Inflammatory macrophage treated with lipopolysaccharide for 1 hour (primary cell): ENCODE measurements at places on chromosomes 4 and X.

- no peak for DNase-seq
Measured at GRCh38 chr4:175424111-175424510, 388.0 kb downstream of the GPM6A start.

DNA sequence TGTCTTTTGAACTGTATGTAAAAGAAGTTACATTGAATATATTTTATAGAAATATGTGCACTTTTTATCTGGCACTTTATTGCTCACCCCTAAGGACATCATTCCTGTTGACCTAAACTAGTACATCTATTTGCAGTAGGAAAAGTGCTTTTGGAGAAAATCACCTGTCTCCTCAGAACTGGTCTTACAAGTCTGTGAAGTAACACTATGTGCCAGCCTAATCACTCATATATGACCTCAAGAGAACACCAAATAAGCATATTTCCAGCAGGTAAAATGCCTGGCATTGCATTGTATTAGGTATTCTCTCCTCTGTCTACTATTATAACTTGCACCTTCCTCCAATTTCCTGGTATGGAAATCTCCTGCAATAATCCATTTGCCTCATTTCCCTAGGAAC is 4.0 kb upstream of the GASK1B start:
- no peak for DNase-seq

- DNase-seq = no peak
Measured at GRCh38 chr4:92825256-92825655, 521.5 kb downstream of the GRID2 start.

GRCh38 chrX:74171465-74171864 is 132.5 kb upstream of the ZCCHC13 start:
- no peak for DNase-seq

GRCh38 chrX:50876551-50876950 is 34.0 kb upstream of the BMP15 start:
- no peak for DNase-seq

DNA sequence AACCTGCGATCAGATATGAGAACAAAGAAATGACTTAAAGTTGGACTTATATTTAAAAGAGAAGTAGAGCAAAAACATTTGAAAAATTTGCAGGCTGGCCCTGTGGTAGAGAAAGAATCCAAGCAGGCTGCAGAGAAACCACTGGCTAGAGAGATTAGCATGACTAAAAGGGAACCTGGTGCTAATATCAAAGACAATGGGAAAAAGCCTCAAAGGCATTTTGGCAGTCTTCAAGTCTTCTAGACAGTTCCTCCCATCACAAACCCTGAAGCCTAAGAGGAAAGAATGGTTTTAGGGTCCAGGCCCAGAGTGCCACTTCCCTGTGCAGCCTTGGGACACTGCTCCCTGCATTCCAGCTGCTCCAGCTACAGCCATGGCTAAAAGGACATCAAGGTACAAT is 33.4 kb downstream of the KCTD8 start:
- DNase-seq = no peak

DNA sequence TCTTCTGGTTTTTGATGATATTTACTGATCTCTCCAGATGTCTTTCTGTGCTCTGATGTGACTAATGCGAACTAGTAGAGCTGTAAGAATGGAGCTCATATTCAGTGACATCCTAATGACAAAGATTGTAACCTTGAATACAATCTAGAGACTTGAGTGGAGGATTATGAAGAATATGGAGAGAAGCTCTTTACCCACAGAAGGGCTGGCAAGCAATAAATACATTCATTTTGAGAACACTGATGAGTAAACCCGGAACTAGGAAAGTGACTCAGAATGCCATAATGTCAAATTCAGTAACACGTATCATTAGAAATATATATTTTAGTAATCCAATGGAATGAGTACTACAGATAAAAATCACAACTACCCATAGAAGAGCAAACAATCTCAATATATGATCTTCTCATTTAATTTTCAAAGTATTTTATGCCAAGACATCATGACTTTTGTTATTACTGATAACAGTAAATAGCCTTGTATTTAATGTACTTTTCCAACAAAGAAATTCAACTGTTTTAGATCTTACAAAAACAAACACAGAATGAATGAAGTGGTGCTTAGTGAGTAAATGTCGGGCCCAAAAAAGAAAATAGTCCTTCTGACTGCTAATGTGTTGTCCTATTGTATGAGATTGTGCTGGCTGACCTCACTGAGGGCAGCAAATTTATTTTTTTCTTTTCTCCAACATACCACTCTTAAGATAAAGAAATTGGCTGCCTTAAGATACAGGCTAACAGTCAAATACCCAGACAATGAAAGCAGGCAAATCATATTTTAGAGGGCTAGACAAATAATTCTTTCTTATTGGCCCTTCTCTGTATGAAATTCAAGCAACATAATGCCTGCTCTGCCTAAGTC is 49.2 kb upstream of the HDAC8 start:
- DNase-seq = no peak

GRCh38 chr4:60737858-60738257 is 462.3 kb upstream of the ADGRL3 start:
- peak; percentile 2 for DNase-seq
